MG63 (cell line): ENCODE measurements at places on chromosomes 16 and 17.

- no peak for DNase-seq
Observed at GRCh38 chr16:55562936-55563335, 3.5 kb upstream of the CAPNS2 start.

DNA sequence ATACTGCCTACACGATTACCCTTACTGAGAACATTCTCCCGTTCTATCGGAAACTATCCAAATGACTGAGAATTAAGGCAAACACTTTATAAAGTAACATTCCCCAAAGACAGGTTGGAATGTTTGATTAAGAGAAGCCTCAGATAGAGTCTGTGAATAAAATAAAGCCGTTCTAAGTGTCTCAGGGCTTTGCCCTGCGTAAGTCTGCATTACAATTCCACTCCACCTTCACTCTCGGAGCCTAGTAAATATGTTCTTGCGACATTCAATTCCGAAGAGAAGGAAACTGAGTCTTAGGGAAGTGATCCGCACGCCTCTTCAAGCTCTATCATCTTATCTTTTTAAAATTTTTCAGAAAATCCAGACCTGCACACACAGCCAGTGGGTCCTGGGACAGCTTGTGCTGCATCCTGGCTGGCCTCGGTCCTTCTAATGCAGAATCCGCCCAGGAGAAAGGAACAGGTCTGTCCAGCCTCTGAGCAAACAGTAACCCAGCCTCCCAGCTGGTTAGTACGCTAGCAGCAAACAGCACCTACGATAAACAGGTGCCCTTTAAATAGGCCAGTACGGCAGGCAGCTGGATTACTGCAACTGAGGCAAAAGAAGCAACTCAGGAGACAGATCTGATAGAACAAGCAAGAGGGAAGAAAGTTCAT is 254.1 kb upstream of the IRX3 start:
- no peak for DNase-seq

GRCh38 chr16:73010150-73010676 is 37.7 kb downstream of the ZFHX3 start:
- DNase-seq, result no peak

DNA sequence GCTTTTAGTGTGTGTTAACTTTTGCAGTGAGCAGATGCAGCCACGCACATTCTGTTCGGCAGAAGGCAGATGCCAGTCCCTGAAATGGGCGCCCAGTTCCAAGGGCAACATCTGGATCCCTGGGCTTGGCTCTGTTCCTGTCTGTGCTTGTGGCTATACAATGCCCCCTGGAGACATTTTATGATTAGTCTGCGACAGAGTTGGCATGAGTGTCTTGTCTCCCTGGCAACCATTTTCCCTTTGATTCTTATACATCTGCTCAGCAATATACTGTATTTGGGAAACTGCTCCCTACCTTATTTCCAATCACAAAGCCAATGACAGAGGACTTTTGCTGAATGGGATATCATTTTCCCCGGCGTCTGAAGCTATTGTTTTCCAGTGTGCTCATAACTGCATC is 1629.5 kb upstream of the GOT2 start:
- DNase-seq, result peak; percentile 29

DNA sequence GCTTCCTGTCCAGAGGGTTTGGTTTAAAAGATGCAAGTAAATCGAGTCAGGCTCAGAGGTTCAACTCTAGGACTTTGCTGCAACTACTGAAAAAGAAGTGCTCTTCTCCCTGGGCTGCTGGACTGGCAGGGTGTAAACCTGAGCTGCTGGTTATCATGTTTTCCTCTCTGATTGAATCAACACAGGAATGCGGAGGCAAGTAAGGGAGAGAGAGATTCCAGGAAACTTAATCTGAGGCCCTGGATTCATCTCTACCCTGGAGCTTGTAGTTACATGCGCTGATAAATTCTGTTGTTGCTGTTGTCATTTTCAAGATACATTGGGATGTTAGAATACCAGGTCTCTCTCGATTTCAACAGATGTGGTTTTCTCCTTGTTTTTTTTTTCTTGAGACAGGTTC is 8.2 kb upstream of the HS3ST3A1 start:
- DNase-seq, result no peak

- no peak for DNase-seq
Observed at GRCh38 chr16:57944970-57945739, 25.8 kb downstream of the CNGB1 start.

- DNase-seq, result no peak
Observed at GRCh38 chr17:21039839-21040575, 2.8 kb downstream of the USP22 start.

DNA sequence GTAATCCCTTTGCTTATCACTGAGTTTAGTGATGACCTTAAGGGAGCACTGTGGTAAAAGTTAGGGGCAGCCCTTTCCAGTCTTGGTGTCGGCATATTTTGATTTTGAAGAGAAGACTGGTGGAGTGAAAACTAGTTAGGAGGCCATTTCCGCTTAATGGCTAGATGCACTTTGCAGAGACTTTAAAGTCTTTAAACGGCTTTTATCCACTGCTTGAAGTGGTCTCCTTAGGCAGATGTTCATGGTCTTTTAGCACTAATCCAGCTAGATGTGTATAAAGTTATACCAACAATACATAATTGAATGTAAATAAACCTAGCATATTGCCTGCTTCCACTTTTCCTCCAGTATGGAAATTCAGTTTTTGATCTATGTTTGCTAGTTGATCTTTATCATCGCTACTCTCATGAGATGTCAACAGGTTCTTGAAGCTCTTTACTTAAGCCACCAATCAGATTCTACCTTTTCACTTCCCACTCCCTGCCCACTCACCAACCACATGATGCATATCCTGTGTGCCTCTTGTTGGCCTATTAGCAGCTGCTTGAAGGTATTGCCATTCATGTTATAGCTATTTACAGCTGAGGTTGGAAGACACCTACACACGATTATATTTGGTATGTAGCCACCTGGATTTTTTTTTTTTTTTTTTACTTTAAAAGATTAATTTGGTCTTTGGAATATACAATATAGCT is 132.0 kb downstream of the NLK start:
- DNase-seq, result no peak

GRCh38 chr16:89598199-89598598 is 15.2 kb upstream of the DPEP1 start:
- peak; percentile 27 for DNase-seq

DNA sequence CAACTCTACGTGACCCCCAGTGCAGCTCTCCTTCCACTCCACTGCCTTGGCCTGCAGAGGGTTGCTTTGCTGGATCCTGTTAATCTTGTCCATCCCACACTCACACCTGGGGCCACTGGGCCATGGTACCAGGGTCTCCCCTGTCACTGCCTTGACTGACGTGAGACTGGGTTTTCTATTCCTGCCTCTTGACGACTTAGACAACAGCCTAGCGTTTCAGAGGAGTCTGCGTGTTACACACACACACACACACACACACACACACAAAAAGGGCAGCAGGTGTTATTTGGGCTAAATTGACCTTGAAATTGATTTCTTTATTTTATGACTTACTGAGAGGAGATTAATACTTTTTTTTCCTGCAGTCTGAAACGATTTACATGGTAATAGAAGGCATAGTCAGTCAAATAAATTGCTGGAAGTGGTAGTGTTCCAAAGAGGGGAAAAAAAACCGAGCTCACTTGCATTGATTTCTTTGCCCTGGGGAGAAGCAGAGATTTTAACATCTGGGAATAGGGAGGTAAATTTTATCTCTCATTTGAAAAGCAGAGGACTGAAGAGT is 492.3 kb upstream of the EEF2KMT start:
- DNase-seq, result no peak

DNA sequence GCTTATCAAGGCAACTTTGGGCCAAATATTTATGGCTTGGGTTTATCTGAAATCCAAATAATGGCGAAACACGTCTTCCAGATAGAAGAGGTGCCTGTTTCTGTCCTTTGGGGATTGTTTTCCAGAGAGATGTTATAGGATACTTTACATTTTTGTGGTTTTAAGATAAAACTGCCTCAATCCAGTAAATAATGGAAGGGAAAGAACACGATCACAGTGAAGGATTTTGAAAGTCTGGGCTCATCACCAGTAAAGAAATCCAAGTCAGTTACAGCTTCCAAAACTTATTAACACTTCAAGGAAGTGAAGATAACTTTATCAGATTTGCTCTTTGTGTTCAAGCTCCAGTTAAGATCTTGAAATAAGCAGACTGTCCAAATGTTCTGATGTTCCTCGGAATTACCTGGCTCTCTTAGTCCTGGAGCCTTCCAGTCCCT is 30.1 kb downstream of the DNAH2 start:
- no peak for DNase-seq

DNA sequence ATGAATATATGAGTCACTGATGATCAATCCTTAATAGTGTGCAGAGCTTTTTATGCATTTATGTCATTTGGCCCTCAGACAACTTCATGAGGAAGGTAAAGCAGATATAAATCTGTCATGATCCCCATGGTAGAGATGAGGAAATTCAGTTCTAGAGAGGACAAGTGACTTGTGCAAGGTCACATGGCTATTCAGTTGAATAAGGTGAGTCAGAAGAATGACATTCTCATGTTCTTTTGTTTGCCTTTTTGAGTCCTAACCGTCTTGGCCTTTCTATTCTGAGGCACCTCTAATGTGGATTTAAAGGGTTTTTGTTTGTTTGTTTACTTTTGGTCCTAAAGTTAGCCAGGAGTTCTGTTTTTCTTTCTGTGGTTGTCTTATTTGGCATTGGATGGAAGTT is 116.2 kb upstream of the ELAC2 start:
- no peak for DNase-seq

DNA sequence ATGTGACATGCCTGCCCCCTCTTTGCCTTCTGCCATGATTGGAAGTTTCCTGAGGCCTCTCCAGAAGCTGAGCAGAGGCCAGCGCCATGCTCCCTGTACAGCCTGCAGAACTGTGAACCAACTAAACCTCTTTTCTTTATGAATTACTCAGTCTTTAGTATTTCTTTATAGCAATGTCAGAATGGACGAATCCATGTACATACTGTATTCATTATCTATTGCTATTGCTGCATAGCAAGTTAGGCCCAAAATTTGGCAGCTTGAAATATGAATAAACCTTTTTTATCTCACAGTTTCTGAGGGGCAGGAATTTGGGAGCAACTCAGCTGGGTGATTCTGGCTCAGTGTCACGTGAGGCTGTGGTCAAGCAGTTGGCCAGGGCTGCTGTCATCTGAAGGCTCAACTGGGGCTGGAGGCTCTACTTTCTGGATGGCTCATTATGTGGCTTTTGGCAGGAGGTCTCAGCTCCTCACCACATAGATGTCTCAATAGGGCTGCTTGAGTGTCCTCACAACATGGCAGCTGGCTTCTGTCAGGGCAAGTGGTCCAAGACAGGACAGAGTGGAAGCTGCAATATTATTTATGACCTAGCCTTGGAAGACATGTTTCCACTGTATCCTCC is 40.0 kb downstream of the SOCS1 start:
- no peak for DNase-seq

DNA sequence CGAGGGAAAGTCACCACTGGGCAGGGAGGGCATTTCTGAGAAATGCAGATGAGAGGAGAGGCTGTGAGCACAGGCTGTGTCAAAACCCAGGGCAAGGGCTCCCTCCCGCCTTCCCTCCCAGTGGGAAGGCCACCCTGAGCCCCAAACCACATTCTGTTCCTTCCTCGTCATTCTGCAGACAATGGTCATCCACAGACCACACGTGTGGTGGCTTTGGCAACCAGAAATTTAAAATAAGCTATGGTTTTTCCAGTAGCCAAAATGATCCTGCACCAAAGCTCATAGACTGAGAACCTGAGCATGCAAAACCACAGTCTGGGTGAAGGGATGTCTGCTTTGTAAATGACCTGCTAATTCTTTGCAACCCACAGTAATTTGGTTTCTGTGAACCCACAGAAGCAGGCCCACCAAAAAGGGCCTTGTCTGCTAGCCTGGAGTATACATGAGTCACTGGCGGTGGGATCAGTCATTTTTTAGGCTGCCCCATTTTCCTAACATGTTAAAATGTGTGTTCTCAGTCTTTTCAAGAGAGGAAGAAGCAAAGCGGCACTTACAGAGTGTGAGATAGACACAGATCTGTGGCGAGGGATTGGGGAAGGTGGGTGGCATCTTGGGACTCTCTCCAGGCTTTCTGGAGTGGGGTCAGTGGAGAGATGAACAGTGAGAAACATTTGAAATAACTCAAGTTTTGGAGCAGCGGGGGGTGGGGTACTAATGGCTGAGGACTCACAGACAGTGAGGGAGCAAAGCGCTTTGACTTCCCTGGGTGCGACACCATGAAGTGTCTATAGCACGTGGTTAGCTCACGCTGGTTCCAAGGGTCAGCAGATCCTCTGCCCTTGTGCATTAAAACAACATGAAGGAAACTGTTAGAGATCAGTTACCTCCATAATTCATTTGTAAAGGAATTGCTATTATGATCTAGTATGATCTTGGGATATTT is 20.5 kb downstream of the GRB7 start:
- DNase-seq, result no peak

DNA sequence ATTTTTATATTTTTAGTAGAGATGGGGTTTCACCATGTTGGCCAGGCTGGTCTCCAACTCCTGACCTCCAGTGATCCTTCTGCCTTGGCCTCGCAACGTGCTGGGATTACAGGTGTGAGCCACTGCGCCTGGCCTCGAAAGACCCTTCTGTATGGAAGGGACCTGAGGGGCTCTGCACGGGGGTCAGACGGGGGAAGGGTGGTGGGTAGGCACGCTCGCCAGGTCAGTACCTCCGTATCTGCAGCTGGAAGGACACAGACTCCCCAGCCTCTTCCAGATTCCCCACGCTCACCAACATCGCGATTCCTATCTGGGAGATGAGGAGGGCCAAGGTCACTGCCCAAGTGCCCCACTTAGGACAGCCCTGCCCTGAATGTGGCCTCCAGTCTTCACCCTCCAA is 12.7 kb downstream of the ITGA2B start:
- no peak for DNase-seq

DNA sequence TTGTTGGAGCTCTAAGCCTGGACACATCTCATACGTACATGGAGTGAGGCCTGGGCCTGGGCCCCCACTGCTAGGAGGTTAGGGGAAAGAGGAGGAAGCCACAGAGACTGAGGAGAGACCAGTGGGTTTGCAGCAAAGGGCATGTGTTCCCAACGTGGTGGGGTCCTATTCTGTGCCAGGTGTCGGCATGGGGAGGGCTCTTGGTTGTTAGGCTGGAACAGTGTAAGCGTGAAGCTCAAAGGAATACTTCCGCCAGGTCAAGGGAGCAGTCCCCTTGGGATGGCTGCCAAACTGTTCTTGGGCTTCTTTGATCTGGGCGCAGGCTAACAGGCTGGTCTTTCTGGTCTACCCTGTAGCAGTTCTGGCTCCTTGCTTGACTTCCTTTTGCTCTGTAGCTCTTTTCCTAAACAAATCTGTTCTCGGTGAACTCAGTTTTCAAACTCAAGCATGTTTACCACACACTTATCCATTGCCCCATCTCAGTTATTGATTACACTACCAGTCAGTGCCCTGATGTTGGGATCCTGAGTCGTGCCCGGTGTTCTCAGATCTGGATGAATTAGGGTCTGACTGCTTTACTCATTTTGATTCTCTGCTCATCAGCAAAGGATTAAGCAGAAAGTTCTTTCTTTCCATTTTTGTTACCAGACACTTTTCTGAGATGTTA is 36.4 kb downstream of the GPT2 start:
- no peak for DNase-seq

DNA sequence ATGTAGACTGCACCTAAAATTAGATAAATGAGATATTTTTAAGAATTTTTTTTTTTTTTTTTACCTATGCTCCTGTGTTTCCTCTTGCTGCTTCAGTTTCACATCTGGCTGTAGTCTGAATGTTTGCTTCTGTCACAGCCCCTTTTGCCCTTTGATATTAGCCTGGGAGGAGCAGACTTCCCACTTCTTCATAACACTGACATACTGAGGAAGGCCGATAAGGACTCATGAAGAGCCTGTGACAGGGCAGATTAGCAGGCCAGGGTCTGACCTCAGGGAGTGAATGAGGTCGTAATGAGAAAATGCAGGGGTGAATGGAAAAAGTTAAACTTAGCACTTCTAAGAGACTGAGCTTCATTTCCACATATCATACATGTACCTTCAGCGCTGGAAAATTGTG is at the start of gene SLFN14:
TSS of gene SLFN14 (minus strand) at position 117 of the 400 bp plus-strand sequence. CDS start 2,757 bp downstream, outside the sequence.
- DNase-seq, result no peak

- DNase-seq, result no peak
Observed at GRCh38 chr16:3068487-3068886, 3.0 kb downstream of the IL32 start.
